ENCODE measurements at places on chromosomes 2 and 18. TPM values are rescaled to one million over a fixed set of nuclear protein-coding genes. Genes with fewer than 3 reads are reported as not detected.

The RGPD3 gene
- total RNA-seq: not detected

The CIB4 gene
- total RNA-seq: not detected

The PDE1A gene
- 17.3 TPM for total RNA-seq

The REG3A gene
- total RNA-seq: not detected

The GKN1 gene
- not detected for total RNA-seq

The CFAP53 gene
- total RNA-seq: 0.16 TPM

The CYRIA gene
- total RNA-seq: 4.1 TPM

The SERPINB2 gene
- total RNA-seq: not detected

The FRZB gene
- 2.2 TPM for total RNA-seq

The CYP27C1 gene
- total RNA-seq: 0.11 TPM

The VWC2L gene
- not detected for total RNA-seq

The PTPN2 gene
- 11.0 TPM for total RNA-seq

The RESP18 gene
- total RNA-seq: not detected

The SULT1C4 gene
- total RNA-seq: 2.7 TPM

The TAF4B gene
- total RNA-seq: 1.1 TPM

The CTAGE1 gene
- not detected for total RNA-seq

The DLGAP1 gene
- total RNA-seq: 0.05 TPM

The IL36G gene
- not detected for total RNA-seq

The RTP5 gene
- not detected for total RNA-seq

The INHBB gene
- total RNA-seq: 3.2 TPM

The COL4A4 gene
- total RNA-seq: 8.9 TPM

The SP5 gene
- total RNA-seq: 0.44 TPM

The CENPO gene
- 2.2 TPM for total RNA-seq

Measured in left ventricle myocardium inferior (tissue), 1 donor.